NCI-H187 (cell line): ENCODE measurements at places on chromosomes 2 and 18.

DNA sequence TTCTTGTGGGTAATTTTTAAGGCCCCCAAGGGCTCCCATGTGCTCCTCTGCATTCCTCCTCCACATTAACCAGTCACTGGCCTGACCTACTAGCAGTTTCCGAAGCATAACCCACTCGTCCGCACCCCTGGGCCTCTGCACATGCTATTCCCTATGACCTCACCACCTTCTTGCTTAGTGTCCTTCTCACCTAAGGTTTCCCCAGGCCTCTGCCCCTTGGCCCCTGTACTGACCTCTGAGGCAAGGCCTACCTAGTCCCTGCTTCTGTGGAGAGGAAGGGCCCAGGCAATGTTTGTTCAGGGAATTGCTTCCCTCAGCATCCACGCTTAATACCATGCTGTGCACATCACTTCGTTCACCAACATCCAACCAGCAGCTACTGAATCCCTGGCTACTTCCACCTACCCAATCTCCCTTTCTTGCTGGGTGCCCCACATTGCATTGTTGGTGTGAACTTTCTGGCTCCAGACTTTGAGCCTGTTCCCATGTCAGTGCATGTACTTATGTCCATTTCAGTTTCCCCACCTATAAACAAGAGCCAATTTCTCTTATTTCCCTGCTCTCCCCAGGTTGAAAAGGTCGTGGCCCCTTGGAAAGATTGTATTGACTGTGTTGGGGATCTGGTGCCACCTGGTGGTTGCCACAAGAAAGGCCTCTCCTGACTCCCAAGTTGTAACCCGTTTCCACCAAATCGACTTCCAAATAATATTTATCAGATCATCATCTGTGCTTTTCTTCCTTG lies 19.2 kb upstream of the TMEM177 start:
- DNase-seq = no peak

DNA sequence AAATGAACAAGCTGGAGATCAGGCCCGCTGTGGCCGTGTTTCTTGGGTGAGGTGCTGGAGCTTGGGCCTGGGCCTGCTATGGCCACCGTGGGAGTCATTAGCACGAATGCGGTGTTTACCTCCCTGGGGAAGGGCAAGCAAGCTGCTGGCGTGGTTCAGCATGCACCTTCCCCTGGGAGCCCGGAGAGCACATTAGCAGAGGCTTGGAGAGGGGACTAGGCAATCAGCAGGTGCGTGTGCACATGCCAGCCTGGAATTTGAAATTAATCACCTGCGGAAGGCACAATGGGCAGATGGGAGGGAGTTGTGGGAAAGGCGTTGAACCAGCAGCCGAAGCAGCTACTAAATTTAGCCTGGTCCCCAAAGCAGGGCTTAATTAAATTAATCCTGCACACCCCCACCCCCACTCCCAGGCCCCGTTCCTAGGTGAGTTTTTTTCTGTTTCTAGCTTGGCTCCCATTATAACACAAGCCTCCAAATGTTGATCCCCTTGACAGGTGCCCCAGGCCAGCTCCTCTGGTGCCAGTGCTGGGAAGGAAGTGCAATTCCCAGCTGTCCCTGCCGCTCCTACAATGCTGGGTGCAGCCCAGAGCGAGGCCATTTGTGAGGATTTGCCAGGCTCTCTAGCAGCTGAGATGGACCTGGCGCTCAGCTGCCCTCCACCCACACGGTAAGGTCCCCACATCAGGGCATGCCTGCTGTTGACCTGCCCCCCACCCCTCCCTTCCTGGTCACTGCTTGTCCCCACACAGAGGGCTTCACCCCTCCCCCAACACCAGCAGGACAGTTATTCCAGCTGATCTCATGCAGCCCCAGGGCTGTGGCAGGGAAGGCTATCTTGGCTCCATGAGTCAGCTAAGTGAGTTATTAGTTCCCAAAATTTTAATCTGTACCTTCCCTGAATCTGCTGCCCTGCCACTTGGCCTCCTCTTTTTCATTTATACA lies 115.0 kb downstream of the ZBTB7C start:
- DNase-seq = peak; percentile 80

- no peak for DNase-seq
Observed at GRCh38 chr2:26412091-26412673, 10.5 kb downstream of the DRC1 start.

DNA sequence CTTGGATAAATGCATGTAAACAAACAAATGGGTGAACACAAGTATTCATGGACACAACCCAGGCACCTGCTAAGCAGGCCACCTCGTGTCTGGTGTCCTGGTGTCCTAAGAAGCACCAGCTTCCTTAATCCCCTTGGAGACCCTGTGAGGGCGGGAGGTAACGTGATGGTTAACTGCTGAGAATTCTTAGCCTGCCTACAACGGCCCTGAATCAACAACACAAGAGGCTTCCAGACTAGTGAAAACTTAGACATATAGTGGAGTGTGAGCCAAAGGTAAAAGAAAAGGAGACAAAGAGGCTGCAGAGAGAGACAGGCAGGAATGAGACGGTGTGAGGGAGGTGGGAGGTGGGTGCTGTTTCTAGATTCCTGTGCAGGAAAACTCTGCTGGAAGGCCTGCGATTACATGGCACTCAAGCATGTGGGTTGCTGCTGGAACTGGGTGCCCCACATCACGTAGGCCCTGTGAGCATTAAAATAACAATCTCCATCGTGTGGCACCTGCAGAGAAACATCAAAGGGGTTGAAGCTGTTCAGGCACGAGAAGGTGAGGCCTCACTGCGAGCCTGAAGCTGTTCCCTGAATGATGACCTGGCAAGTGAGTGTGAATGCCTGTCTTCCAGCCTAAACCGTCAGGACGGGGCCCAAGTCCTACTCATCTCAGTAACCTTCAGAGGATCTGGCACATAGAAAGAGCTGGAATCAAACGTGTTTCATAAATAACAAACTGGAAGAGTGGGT lies 64.2 kb downstream of the RPL37A start:
- no peak for DNase-seq

- no peak for DNase-seq
Observed at GRCh38 chr18:78519394-78520062, 460.1 kb upstream of the SALL3 start.

GRCh38 chr2:237868631-237869342 lies 9.4 kb downstream of the RAMP1 start:
- DNase-seq = no peak

DNA sequence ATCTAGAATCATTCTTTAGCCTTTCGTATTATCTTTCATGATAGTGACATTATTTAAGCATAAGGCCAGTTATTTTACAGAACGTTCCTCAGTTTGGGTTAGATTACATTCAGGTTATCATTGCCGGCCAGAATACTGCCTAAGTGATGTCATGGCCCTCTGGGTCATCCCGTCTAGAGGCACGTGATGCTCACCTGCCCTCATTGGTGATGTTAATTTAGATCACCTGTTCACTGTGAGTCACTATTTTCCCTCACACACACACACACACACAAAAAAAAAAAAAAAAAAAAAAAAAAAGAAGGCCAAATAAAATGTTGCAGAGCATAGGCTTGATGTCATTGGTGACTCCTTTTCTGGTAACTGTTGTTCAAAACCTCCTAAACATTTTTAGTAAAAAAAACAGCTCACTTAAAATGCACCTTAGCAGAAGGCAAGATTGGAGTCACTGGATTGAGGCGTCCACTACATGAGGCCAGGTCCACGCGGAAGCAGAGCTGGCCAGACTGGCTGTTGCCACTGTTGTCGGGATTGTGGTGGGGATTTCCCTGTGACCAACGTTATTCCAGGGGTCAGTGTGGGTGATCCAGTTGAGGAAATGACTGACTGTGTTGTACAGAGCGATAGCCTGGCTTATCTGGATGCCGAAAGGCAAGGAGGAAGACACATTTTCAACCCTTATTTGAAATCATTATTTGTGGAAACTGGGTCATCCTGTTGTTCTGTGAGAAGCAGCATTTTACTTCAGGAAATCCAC lies 52.1 kb upstream of the CNGA3 start:
- no peak for DNase-seq

- no peak for DNase-seq
Observed at GRCh38 chr2:185644828-185645227, 93.8 kb upstream of the FSIP2 start.

DNA sequence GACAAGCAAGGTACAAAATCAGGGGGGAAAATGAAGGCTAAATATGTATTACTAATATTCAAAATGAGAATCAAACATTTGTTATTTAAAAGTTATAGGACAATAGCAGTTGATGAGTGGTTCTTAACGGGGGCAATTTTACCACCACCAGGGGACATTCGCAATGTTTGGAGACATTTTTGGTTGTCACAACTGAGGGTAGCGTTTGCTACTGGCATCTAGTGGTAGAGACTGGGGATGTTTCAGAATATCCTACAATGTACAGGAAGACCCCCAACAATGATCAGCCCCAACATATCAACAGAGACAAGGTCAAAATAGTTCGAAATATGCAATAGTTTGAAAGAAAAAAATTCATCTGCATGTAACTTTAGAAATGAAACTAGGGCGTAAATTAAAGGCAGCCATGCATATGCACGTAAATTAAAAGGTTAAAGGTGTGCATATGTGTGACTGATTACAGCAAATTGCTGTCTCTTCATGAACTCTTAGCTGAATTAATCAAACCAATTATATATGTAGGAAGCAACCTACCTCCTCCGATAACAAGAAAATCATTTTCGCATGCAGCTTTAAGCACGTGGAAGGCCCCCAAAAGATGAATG lies 61.2 kb upstream of the CUL3 start:
- DNase-seq = no peak

GRCh38 chr18:58639751-58640427 lies 11.0 kb upstream of the ALPK2 start:
- no peak for DNase-seq

DNA sequence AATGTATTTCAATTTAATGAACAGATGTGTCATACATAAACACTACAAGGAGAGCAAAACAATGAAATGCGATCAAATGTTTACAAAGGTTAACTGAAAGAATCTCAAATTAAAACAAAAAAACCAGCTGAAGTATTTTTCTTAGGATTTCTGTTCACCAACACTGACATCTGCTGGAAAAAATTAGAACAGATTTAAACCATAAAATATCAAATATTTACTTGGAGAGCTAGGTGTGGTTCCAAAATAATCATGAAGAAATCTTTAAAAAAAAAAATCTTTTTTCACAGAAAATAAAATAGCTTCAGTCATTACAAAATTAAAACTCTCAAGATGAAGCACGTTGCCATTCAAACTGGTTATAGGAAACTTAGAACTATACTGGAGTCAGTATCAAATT lies 13.8 kb downstream of the MMADHC start:
- no peak for DNase-seq

GRCh38 chr2:149185942-149186490 lies 144.4 kb upstream of the LYPD6 start:
- no peak for DNase-seq

- DNase-seq = no peak
Observed at GRCh38 chr2:28647682-28648081, 103.9 kb upstream of the PPP1CB start.

DNA sequence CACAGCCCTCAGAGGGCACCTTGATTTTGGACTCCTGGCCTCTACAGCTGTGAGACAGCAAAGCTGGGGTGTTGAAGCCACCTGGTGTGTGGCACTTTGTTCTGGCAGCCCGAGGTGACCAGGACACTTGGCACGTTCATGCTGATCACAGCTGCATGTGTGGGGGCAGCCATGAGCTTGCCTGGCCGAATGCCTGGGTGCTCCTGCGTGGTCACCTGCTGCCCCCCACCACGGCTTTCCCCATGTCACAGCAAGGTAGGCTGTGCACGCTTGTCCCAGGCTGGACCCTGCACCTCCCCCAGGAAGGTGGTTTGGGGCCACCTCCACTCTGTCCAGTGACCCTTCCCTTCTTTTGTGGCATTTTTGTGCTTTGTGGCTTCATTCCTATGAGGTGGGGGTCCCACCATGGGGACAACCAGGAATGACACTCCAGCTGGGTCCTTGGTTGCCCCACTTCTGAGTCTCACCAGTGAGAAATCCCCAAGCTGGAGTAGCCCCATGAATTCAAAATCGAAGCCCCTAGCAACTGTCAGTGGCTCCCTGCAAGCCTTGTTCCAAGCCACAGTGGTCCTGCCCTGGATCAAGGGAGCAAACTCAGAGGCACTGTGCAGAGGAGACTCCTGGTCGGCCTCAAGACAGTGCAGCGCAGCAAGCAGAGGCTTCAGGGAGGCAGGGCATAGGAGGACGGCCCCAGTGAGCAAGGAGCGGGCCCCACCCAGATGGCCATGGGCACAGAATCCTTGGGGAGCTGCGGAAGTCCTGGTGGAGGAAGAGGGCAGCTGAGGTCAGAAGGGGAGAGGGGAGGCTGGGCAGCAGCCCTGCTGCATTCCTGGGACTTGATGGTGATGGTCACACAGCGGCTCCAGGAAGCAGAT lies 121.4 kb upstream of the HS6ST1 start:
- no peak for DNase-seq

- DNase-seq = no peak
Observed at GRCh38 chr2:21330786-21331391, 207.1 kb downstream of the TDRD15 start.

DNA sequence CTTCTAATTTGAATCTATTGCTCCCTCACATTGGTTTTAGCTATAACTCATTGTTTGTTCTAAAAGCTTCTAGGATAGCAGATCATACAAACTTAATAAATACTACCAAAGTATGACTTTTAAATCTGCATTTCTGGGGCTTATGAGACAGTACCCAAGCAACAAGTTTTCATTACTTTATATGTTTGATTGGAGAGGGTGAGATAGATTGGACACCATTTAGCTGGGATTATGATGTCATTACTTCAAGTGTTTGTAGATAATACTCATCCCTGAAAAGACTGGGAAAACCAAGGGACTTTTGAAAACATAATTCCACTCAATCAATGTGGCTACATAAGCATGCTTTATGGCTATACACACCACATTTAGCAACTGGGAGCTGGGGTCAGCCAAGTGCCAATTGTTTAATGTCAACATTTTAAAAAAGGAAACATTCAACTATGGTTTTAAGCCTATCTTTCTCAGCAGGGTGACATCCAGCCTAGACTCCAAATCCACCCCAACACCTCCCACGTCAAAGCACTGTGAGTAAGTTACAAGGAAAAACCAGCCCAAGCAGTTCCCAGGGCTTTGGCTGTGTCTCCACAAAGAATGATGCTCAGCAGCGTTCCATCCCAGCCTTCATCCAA lies 119.9 kb downstream of the ETAA1 start:
- DNase-seq = no peak

- no peak for DNase-seq
Observed at GRCh38 chr2:214077727-214078126, 333.1 kb upstream of the VWC2L start.

- DNase-seq = peak; percentile 25
Observed at GRCh38 chr2:102736110-102736409, 25.8 kb upstream of the TMEM182 start.

- DNase-seq = no peak
Observed at GRCh38 chr2:155218945-155219344, 520.5 kb downstream of the KCNJ3 start.
